ENCODE measurements at places on chromosomes 5 and 9.

DNA sequence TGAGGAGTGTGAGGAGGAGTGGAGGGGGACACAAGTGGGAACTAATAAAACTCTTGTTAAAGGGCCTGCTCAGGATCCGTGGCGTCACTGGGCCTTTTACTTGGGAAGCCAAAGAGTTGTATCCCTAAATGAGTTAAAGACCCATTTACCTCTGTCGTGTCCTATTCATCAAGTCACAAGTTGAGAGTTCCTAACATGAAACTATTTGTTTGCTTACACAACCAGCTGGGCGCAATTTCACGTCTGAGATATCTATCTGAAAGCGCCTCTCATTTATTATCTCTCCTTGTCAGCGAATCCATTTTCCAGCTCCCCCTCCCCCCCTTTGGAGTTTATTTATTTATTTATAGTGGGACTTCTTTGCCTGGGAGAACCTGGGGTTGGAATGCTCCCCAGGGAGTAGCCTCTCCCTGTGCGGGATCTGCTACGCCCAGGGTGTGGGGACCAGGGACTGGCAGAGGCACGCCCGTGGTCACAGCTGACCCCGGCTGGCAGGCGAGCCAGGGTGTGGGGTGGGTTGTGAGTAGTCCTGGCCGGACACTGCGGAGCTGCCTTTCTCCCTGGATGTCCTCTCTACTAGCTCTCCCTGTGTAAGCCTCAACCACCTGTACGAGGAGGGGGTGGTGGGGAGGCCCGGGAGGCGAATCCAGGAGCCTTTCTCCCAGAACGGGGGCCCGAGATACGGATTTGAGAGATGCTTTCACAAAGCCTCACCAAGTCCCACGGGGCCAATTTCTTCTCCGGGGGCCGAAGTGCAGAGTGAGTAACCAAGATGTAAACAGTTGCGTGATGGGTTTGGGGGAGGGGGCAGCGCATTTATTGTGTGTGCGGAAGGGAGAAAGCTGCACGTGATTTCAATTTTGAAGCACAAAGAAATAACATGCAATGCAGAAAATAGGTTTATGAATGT is 15.3 kb downstream of the NR2F1 start:
- DNase-seq: no peak

- DNase-seq: no peak
Measured at GRCh38 chr5:4661326-4661725, 478.8 kb upstream of the ADAMTS16 start.

DNA sequence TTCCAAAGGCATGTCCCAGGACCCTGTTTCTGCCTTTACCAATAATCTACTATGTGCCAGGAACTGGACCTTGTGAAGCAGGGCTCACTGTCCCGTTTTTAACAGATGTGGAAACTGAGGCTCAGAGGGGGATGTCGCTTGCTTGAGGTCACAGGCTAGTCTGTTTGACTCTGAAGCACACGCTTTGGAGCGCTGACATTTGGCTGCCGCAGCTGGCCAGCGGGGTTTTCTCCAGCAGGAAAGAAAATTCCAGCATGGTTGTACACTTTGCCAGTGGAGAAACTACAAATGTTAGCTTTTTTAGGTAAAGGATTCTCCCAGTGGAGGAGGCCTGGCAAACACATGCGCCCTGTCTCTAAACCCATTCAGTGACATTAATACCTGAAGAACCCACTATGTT is 50.5 kb downstream of the SH3PXD2B start:
- no peak for DNase-seq

DNA sequence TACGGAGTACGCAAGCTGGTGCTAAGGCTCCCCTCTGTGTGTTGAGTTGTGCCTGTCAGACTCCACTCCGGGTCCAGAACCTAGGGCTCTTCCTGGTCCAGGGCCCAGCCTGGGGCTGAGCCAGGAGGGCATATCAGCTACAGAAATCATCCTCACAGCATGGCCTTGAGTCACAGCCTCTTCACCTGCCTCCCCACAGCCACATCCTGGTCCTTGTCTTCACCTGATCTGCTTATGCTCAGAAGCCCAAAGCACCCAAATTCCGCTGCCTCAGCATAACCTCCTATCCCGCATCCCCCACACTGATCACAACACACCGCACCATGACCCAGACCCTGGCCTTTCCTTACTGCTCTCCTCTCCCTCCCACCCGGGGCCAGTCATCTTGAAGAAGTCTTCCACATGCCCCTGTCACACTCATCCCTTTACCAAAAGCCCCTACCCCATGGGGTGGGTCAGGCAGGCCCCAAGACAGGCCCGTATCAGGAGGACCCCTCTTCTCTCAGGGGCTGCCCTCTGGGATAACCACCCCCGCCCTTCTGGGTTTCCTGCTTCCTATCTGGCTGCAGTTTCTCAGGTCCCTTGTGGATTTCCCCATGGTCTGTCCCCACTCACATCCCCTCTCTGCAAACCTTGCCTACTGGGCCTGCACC is 1.3 kb upstream of the IL3 start:
- DNase-seq: no peak

DNA sequence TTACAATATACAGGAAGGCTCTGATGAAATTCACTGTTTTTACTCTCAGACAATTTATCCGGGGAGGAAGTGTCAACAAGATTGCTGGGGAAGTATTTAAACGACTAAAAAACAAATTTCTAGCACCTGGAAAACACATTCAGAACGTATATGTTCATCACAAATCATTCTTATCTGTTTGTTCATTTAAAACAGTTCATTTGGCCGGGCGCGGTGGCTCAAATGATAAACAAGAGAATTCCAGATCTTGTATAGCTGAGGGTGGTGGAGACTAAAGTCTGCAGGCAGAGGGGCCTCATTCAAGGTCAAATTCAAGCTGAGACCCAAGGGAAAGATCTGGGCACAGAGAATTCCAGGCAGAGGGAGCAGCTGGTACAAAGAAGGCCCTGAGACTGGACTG is 90.0 kb downstream of the STK10 start:
- no peak for DNase-seq

DNA sequence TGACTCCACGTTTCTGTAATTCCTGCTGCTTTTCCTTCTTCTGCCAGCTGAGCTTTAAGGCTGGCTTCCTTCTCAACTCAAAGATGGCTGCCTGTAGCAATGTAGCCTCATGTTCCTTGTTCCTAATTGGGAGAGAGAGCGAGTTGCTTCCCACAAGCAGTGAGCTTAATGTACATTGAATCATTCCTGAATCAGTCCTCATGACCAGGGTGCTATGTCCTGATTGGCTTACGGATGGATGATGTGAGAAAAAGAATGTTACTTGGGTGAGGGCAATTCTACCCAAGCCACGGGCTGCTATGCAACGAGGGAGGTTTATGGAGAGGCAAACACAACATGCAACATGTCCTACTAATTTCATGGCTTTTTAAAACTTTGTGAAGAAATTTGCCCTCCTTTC is 356.2 kb downstream of the RASEF start:
- DNase-seq: peak; percentile 4

DNA sequence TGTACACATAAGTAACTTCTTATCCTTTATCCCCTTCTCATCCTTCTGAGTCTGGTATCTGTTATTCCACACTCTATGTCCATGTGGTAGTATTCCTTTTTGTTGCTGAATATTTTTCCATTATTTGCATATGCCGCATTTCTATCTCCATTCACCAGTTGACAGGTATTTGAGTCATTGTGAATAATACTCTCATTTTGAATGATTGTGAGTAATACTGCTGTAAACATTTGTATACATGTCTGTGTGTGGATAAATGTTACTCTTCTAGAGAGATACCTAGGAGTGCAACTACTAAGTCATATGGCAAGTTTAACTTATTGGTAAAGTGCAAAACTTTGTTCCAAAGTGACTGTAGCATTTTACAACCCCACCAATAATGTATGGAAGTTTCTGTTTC is 15.6 kb downstream of the RIC1 start:
- no peak for DNase-seq

DNA sequence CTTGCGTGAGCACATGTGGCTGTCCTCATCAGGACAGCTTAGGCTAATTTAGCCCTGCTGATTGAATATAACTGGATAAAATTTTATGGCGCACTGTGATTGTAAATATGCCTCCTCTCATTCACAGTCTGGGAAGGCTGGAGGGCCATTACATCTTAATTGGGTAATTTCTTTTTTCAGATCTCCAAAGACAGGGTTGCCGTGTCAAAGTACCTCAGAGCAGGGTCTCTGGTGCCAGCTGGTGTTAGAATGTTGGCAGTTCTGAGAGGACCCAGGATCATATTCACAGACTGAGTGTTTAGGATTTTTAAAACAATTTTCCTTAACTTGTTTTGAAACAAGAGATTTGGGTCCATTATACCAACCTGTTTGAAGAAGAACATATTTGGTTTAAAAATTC is 455.7 kb upstream of the TLE4 start:
- no peak for DNase-seq

DNA sequence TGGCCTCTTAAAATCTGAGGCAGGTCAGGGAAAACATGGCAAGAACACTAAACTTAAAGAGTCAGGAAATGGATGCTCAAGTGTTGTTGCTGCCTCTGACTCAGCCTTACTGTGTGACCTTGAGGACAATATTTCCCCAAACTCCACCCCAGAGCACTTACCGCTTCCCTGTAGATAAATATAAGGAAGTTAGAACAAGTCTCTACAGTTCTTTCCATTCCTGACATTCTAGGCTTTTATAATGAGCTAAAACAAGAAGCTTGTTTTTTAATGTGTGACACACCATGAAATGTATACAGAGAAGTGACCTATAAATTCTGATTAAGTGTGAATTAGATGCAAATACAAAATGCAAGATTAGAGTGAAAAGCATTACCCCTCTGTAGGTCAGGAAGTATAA is 129.3 kb downstream of the GRIA1 start:
- DNase-seq: no peak

- DNase-seq: no peak
Measured at GRCh38 chr5:17004441-17005106, 68.5 kb upstream of the MYO10 start.

DNA sequence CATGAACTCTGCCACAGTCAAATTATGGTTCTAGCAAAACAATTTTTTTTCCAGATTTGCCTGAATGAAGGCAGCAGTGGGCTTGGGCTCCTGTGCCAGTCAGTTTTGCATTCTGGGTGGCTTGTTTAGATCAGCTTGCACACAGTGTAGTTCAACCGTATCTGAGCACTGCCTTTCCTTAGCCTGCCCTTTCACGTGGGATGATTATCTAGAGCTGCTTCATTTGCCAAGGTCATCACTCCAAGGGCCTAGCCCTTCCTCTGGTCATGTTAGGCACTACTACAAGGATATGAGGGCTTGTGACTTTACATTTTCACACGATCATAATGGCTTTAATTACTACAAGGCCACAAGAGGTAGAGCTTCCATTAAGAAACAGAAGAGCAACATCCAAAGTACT is 150.6 kb upstream of the EFNA5 start:
- DNase-seq: no peak

GRCh38 chr9:9961934-9962333 is 650.9 kb downstream of the PTPRD start:
- DNase-seq: no peak

DNA sequence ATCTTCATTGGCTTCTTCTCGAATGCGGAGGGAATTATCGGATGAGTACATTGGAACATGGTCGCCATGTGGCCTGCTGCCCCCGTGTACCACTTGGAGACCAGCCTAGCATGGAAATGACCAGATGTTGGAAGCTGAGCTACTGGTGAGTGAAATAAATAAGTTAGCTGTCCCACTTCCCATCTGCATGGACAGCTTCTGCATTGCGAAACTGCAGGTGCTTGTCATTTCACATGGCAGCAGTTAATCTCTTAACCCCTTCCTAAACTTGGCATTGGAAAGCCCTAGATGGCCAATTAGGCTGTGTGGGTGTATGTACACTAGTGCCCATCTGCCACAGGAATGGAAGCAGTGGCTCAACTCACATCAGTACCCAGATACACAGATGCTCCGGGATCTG is 246.6 kb upstream of the IL12B start:
- no peak for DNase-seq

DNA sequence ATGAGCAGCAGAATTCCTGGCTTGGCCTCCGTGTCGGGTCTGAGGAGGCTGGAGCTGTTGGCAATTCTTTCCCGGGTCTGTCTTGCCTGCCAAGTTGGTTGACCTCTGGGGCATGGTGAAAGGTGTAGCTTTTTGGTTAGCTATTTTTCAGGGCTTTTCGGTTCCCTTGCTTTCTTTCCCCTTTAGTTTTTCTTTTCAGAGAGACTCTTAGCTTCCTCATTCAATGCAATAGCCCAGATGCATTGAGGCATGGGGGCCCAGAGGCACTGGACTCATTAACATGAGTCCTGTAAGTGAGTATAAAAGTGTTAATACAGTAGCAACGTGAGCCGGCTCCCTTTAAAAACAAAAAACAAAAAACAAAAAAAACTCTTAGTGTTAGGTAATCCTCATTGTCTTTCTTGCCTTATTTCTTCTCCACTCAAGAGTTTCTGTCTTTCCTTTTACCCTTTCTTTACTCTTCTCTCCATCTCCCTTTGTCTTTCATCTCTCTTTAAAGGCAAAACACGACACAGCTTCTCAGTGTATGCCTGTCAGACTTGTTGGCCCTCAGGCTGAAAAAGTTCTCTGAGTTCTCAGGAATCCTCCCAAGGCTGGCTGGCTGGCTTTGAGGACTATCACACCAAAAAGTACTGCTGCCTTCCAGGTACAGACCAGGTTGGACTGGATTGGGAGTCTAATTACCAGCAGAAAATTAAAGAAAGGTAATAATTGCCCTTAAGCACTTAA is 289.9 kb upstream of the TUT7 start:
- DNase-seq: no peak

DNA sequence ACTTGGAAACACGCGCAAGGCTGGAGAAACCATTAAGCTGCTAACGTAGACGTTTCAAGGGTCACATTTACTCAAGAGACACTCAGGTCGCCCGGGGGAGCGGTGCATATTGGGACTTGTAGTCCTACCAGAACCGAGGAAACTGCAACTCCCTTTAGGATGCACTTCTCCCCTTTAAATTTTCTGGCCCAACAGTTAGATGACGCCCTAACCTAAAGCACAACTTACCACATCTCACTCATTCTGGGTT is 384 bp upstream of the DMXL1 start:
- DNase-seq: no peak

GRCh38 chr9:35482071-35482470 is 7.8 kb upstream of the RUSC2 start:
- no peak for DNase-seq

- DNase-seq: no peak
Measured at GRCh38 chr5:154794525-154795234, 39.5 kb downstream of the LARP1 start.

DNA sequence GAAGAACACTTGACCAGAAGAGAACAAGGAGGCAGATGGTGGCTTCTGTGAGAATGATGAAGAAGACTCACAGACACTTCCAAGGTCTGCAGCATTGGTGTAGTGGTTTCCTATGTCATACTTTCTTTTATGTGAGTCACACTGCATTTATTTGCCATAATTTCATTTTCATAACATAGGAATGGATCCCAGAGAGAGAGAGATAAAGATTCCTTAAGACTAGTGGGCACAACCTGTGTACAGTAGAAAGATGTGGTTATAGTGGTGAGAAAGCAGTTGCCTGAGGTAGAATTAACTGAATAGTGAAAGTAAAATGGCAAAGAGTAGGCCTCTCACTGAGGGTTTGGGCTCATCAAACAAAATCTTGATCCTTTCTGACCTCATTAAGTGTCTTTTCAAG is 7.6 kb upstream of the CCDC152 start:
- DNase-seq: no peak

Measured in SW480 (cell line).